HT1080 (cell line): ENCODE measurements at places on chromosomes 5 and 9. TPM values are rescaled to one million over a fixed set of nuclear protein-coding genes. Genes with fewer than 3 reads are reported as not detected.

Gene CSF1R
- 2.3 and 3.9 TPM in 2 replicates for total RNA-seq

Gene BARHL1
- total RNA-seq = not detected in 2 replicates

Gene LCN9
- not detected in 2 replicates for total RNA-seq

Gene LCN12
- not detected in 2 replicates for total RNA-seq

Gene PCDHA9
- total RNA-seq = not detected in 2 replicates

Gene PCDHAC2
- not detected in 2 replicates for total RNA-seq

Gene LOX
- 7.9 and 10.2 TPM in 2 replicates for total RNA-seq

Gene NEURL1B
- 0.10 and 0.55 TPM in 2 replicates for total RNA-seq

Gene KCTD16
- 0.03 TPM in 1 of 2 replicates, not detected in the other for total RNA-seq

Gene HTR1A
- total RNA-seq = not detected in 2 replicates

Gene OGN
- not detected in 2 replicates for total RNA-seq

Gene TRIP13
- total RNA-seq = 190 and 220 TPM in 2 replicates

DNA sequence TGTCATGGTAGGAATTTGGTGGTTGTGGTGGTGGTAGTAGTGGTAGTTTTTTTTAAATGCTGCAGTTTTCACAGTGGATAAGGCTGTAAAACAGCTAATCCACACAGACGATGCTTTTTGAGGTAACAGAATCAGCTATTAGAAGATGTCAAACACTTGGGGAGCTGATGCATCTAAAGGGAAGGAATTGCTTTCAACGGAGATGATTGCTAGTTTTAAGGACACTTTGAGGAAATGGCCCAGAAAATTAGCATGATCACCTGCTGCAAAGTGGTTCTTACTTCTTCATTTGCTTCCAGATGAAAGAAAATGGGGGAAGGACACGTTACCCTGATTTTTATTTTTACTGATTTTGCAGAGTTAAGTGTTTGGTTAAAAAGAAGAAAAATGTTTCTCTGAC is 178.2 kb upstream of the ATP10B start:
- DNase-seq = no peak

DNA sequence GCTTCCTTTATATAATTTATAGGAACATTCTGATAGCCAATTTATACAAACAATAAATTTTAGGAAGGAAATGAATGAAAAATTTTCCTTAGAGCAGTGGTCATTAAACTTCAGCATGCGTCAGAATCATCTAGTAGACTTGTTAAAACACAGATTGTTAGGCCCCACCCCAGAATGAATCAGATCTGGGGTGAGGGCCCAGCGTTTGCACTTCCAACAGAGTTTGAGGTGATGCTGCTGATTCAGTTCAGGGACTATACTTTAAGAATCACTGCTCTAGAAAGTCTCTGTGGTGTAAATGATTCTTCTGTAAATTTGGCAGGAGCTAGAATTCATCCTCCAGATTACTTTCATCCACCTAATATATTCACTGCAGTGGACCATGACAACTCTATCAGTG is 80.4 kb downstream of the SLC12A2 start:
- DNase-seq = peak; percentile 26

- no peak for DNase-seq
Observed at GRCh38 chr9:99748676-99749075, 73.0 kb upstream of the NR4A3 start.

GRCh38 chr9:131610231-131610761 is 65.0 kb downstream of the PRRT1B start:
- no peak for DNase-seq

DNA sequence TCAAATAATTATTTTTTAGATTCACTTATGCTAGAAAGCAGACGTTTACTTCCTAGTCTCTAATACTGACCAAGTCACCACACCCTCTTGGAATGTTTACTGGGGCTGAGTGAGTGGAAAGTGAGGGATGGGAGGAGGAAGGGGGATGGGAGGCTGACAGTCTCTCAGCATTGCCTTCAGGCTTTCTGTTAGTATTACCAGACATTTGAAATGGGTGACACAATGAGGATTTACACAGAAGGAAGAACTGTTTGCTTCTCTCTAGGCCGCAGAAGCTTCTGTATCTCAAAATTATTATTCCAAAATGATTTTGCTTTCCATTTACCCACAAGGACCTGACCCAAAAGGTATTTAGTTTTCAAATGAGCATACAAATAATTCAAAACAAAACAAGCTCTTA is 232.8 kb upstream of the ZNF608 start:
- peak; percentile 4 for DNase-seq

DNA sequence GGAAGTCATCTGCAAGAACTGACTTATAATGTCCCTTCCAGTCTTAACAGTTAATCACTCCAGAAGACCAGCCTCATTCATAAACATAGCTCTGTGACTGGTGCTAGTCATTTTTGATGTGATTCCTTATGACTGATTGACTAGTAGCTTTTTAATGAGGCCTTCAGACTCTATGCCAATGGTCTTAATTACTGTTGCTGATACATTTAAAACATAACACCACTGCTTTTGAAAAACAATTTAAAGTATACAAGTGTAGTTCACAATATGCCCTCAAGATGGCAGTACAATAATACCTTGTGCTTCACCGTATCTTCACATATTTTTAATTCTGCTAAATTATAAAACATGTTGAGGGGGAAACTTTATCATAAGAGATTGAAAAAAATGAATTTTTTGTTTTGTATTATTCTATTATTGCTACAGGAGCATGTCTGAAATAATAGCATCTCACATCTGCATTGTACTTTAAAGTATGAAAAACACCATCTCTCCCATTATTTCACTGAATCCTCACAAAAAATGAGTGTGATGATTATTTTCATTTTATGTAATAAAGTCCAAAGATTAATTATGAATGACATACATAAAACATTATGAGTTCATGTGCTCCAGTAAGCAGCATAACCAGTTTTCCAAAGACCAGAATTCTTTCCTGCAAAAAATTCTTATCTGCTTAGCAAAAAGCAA is 55.2 kb upstream of the SHISAL2B start:
- peak; percentile 19 for DNase-seq

GRCh38 chr5:147701468-147701867 is 81.1 kb downstream of the JAKMIP2 start:
- no peak for DNase-seq

GRCh38 chr5:131389869-131390265 is 126.0 kb downstream of the CDC42SE2 start:
- DNase-seq = no peak

GRCh38 chr5:6469836-6470235 is 21.2 kb downstream of the UBE2QL1 start:
- DNase-seq = no peak

- DNase-seq = no peak
Observed at GRCh38 chr5:165393839-165394238, 1888.4 kb downstream of the MAT2B start.

- DNase-seq = no peak
Observed at GRCh38 chr9:88920645-88921044, 70.6 kb upstream of the S1PR3 start.

GRCh38 chr9:113350107-113350661 is 843 bp downstream of the BSPRY start:
- no peak for DNase-seq

DNA sequence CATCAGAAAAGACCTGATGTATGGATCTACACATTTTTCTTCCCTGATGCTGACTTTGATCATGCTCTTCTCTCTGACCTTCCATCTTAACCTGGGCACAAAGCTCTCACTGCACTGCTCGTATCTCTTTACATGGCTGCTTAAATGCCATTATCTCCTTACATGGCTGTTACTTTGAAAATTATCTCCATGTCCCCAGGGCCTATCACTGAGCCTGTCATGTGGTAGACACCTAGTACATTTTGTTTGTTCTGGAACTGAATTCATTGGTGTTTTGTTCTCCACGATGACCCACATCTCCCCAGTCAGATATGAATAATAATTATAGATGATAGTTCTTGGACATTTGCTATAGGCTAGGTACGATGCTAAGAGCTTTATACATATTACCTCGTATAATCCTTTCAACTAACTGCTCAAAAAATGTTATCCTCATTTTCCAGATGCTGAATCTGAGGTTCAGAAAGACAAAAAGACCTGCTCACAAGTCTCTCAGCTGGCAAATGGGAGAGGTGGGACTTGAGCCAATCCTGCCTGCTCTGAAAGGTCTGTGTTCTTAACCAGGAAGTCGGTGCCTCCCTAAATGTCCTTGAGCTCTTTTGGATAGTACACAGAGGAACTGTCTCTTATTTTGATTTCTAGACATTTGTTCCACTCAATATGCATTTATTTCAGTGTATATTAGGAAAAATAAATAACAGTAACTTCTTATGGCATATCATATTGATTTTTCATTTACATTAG is 9.8 kb upstream of the CPEB4 start:
- no peak for DNase-seq

GRCh38 chr5:5372930-5373329 is 49.5 kb upstream of the ICE1 start:
- DNase-seq = no peak

- no peak for DNase-seq
Observed at GRCh38 chr9:15426019-15426418, 3.3 kb downstream of the SNAPC3 start.

- DNase-seq = no peak
Observed at GRCh38 chr9:136202454-136203407, 2.2 kb downstream of the LHX3 start.

- no peak for DNase-seq
Observed at GRCh38 chr5:38793099-38793498, 52.7 kb upstream of the OSMR start.

DNA sequence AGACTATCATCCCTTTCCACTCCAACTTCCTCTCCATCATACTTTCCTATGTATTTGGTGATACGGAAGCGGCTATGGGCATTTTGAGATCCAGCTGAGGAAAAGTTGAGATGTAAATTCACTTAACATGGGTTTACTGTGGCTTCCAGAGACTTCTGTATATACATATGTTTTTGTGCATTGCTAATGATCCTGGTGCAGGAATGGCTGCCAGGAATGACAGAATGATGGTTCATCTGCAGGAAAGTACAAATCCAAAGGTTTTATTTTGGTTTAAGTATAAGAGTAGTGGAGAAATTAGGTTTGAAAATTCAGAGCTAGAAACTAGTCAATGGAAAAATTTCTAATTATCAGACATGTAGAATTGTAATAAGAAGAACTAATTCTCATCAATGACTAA is 95.0 kb upstream of the PAM start:
- DNase-seq = no peak

DNA sequence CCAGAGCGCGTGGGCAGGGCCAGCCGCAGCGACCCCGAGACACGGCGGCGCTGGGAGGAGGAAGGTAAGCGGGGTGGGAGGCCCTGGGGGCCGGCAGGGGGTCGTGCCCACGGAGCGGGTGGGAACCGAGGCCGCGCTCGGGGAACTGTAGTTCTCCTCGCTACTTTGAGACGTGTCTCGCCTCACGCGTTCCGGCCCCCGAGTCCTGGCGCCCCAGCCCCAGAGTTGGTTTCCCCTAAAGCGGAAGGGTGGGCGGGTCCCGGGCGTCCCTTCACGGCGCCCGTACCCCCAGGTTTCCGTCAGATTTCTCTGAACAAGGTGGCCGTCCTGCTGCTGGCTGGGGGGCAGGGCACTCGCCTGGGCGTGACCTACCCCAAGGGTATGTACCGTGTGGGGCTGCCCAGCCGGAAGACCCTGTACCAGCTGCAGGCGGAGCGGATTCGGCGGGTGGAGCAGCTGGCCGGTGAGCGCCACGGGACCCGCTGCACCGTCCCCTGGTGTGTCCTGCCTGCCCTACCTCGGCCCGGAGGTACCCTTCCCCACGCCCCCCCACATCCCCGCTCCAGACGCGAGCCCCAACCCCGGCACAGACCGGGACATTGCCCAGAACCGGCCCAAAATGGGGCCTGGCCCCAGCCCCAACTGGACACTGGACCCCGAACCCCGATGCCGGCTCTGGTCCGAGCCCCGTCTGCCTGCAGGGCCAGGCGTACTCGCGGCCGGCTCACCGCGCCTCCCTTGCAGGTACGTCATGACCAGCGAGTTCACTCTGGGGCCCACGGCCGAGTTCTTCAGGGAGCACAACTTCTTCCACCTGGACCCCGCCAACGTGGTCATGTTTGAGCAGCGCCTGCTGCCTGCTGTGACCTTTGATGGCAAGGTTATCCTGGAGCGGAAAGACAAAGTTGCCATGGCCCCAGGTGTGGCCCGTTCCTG is 709 bp downstream of the UAP1L1 start:
- no peak for DNase-seq

GRCh38 chr5:120463991-120464626 is at the start of gene PRR16:
PRR16 (plus strand) TSS chr5:120464300.
- DNase-seq = peak; percentile 63

DNA sequence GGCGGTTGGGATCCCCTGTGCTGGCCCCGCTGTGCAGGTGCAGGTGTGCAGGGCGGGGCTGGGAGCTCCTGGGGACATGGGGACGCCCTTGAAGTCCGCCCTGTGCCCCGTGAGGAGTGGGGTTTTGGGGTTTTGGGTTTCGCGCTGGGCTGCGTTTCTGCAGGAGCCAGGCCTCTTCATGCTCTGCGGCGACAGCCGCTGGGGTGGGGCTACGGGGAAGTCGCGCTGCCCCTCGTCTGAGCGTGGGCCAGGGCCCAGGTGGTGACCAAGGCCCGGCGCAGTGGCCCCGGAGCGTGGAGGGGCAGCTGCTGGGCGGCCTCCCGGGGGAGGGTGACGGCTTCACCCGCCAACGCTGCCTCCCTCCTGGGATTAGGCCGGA is 47.8 kb upstream of the IRX4 start:
- no peak for DNase-seq

- no peak for DNase-seq
Observed at GRCh38 chr5:153718713-153719112, 228.2 kb downstream of the GRIA1 start.

DNA sequence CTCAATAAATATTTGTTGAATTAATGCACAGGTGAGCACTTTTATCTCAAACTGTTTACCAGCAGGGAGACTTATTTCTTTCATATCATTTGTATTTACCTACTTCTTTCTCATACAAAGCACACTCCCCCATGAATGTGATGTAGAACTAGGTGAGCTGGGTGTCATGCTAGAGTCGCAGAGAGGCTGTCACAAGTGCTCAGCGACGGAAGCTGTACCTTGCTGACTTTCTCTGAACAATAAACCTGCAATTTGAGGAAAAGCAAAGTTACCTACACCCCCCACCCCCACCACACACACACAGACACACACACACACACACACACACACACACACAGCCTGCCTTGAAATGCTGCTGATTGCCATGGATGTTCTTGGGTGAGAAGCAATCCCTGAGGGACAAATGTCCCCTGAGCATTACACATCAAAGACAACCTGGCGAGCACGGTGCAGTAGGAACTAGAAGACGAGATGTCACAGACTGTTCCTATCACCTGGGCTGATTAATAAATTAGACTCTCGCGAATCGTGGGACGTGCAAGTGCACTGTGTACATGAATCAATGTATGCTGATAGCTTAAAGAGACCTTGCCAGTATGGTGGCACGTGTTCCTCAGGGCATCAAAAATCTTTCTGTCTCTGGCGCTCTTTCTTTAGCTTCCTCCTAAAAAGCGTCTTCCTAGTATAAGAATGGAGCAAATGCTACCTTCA is 66.1 kb downstream of the BRINP1 start:
- DNase-seq = no peak

GRCh38 chr9:68651280-68651893 is 53.7 kb upstream of the PIP5K1B start:
- DNase-seq = no peak

GRCh38 chr5:112921026-112921832 is 798 bp downstream of the REEP5 start:
- peak; percentile 58 for DNase-seq
